ENCODE measurements at places on chromosomes 4 and X.

- peak; percentile 68 for DNase-seq
Measured at GRCh38 chr4:98929341-98930267, 671 bp upstream of the EIF4E start.

GRCh38 chrX:39757971-39758370, 339.8 kb downstream of the BCOR start:
- no peak for DNase-seq

DNA sequence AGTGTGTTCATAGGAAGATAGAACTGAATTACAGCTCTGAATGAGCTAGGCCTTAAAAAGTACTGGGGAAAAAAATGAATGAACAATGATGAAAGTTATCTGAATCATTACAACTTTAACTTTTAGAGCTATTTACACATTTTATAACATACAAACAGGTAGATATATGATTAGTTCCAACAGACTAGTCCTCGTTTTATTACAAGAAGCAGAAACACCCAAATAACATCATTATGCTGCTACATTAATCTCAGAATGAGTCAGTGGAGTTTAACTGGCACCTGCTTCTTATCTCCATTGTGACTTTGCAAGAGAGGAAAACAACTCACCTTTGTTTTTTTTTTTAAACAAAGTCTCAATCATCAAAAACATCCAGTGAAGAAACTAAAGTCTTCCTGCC, 15.2 kb downstream of the ATP8A1 start:
- DNase-seq: no peak

DNA sequence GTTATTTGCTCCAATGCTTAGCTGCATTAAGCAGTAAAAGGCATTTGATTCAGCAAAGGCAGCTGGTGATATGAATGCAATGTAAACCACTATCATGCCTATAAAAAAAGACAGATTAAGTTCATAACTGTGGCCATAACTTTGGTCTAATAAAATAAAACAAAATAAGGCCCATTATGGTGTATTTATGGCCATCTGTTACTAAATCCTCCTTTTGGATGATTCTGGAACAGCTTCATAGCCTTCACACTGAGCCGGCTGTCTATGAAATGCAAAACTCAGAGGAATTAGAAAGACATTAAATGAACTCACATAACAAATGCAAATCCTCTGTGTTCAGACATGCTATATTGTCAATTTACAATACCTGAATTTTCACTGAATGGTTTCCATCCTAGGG, 223.7 kb upstream of the FAT4 start:
- no peak for DNase-seq

DNA sequence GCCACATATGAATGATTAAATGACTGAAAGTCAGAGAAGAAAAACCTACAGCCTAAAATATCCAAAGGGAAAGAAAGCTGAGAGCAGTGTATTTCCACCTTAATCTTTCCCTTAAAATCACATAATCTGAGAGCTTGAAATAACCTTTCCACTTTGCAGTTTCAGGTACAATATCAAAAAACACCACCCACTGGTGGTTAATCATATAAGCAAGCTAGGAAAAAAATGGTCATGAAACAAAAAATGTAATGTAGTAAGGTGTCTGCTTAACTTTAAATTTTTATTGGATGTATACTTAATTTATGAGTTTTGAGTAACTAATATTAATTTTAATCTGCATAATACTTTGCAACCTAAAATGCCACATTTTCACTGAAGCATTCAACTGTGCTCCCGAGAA, 3.2 kb downstream of the PRDM5 start:
- no peak for DNase-seq

DNA sequence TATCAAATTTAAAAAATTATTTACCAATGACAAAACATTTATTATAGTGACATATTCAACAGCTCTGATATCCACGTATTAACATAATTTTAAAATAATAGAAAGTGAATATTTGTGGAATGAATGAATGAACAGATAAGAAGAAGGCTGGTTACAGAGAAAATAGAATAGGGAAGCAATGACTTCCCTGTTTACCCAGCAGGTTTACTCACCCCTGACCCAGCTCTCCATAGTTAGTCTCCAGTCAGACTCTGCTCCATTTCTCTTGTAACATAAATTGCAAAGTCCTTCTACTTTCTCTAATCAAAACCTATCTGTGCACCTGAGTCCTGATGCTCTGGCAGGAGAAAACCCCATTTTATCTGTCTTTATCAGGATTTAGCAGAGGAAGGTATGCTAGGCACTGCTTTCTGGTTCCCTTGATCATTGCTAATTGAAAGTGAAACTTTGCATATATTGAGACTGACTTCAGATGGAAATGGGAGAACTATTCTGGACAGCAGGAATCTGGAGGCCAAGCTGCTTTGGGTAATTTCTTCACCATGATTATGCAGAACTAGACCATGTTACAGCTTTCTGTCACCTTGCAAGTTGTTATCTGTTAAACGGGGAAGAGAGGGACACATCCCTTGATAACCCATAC, 363.0 kb downstream of the FAT4 start:
- DNase-seq: no peak

DNA sequence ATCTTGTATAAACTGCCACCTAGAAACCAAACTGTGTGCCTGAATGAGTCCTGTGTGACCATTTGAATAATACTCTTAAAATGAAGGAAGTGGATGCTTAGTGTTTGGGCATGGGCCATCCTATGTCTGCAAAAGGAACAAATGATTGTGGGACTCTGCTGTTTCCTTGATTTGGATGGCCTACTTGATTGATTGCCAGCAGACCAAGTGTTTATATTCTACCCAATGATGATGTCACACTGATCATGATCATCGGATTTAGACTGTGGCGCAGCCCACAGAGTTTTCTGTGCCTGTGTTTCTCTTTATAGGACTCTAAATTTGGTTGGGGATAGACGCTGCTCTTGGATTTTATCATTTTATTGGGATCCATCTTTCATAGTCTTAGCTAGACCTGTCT, 4.4 kb downstream of the SEPTIN11 start:
- no peak for DNase-seq

GRCh38 chrX:38315186-38315585, 12.1 kb downstream of the RPGR start:
- no peak for DNase-seq

DNA sequence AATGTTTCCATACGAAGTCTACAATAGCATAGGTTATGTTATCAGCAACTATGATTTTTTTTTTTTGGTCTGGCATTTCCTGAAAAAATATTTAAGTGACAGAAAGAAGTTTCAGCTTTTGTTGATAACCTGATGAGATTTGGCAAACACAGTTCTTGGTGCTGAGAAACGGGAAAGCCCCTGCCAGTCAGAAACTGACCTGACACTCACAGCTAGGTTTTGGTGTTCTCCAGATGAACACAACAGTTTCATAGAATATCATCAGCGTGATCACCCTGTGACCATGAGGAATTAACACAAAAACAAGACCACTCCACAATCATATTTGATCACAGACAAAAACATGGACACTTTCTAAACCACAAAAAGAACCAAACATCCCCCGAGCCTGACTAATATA, 152.5 kb upstream of the DCAF8L1 start:
- DNase-seq: no peak

Measured in SK-N-SH (cell line).